Activated CD8-positive, alpha-beta memory T cell treated with anti-CD3 and anti-CD28 coated beads, Interleukin-2, amount 10 ng/mL, durations not matched to agents 7 days and 5 days (primary cell): ENCODE measurements at places on chromosomes 5 and 9. TPM values are rescaled to one million over a fixed set of nuclear protein-coding genes. Genes with fewer than 3 reads are reported as not detected.

DNA sequence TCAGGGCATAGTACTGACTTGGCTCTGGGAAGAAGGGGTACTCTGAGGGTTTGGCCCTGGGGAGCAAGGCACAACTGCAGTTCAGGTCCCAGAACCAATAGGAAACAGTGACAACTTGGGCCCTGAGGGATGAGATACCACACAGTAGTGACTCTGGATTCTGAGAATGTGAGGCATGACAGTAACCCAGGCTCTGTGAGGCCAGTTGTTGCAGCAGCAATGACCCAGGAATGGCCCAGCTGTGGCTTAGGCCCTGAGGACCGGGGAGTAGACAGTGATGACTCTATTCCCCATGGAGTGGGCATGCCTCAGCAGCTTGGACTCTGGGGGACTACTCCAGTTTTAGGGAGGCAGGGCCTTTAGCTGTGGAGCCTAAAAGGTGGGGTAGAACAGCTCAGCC is 21.5 kb upstream of the NFIL3 start:
- H3K4me3 ChIP-seq: no peak overlapping the region
- peaks cover 54% of the 10 kb centered on the region for H3K27me3 ChIP-seq
- H3K27ac ChIP-seq: no peak overlapping the region
- no peak for DNase-seq
- peaks cover 5% of the 10 kb centered on the region for H3K36me3 ChIP-seq

The NTNG2 gene
- 14.5 TPM for total RNA-seq

GRCh38 chr5:142495531-142495930 is 170.7 kb upstream of the SPRY4 start:
- H3K27me3 ChIP-seq: peaks cover 2% of the 10 kb centered on the region
- H3K4me3 ChIP-seq: no peak overlapping the region
- no peaks in the 10 kb centered on the region for H3K36me3 ChIP-seq
- DNase-seq: no peak

DNA sequence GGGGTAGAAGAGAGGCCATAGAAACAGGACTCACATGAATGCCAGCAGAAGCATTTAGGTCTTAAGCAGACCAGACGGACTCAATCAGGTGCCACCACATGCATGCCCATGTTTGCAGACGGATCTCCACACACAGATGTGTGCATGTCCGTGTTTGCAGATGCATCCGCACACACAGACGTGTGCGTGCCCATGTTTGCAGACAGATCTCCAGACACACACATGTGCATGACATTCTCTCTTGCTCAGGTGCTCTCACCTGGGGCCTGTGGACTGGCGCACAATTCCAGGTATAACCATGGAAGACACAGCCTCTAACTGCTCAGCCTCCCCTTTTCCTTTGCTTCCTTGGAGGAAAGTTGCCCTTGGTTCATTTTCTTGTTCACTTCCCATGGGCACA is 148.3 kb downstream of the CACNA1B start:
- no peak overlapping the region for H3K4me3 ChIP-seq
- no peak overlapping the region for H3K27ac ChIP-seq
- H3K27me3 ChIP-seq: peaks cover 62% of the 10 kb centered on the region
- H3K4me1 ChIP-seq: no peaks in the 10 kb centered on the region
- DNase-seq: no peak

- H3K27me3 ChIP-seq: no peaks in the 10 kb centered on the region
- no peak overlapping the region for H3K27ac ChIP-seq
- no peaks in the 10 kb centered on the region for H3K36me3 ChIP-seq
- H3K4me1 ChIP-seq: peaks cover 5% of the 10 kb centered on the region
Measured at GRCh38 chr9:38048316-38048969, 20.6 kb downstream of the SHB start.
